ENCODE measurements at places on chromosomes 7 and 10.

DNA sequence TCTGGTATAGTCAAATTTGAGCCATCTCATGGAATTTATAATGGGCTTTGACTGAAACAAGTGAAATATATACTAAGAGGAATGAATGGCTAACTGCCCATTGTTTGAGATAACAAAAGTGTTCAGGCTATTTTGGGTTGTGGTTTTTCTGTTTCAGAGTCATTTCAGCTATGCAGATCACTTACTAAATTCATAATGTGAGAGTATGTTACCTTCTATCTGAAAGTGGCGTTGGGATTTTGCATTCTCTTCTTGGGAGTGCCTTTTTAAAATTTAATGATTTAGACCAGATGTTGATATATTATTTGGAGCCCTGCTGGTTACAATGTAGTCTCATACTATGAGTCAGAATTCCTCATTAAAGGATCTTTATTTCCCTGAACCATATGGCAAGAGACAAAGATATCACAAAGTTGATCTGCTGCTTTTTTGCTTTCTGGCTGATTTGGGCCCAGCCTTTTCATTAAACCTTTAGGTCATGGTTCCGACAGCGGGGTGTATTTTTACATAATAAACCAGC is 10.4 kb downstream of the VCL start:
- DNase-seq, result no peak

GRCh38 chr7:1121476-1121875 is 33.6 kb downstream of the GPER1 start:
- no peak for DNase-seq

DNA sequence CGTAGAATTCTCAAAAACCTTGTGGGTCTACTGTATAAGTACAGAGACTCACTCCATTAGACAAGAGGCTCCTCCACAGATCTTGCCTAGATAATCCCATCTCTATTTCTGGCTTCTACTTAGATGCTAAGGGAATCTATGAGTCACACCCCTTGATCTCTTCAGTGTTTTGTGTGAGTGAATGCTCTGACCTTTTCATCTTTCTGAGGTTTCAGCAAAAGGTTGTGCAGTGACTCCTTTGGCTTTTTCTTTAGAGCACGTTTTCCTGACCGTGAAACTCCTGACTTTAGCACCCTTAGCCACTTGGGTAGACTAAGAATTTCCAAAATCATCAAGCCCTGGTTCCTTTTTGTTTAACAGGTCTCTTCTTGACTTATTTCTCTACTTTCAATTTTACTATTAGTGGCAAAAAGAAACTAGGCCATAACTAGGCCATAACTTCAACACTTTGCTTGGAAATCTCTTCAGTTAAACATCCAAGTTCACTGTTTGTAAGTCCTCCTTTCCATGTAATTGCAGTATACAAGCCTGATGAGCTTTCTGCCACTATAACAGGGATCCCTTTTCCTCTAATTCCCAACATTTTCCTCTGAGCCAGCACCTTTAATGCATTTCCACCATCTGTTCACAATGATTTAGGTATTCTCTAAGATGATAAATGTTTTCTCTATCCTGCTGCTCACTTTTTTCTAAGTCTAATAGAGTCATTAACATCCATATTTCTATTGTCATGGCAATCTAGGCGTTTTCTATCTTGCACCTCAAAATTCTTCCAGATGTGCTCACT is 19.4 kb downstream of the COPG2 start:
- no peak for DNase-seq

GRCh38 chr7:41910940-41911600 is 208.2 kb upstream of the INHBA start:
- DNase-seq, result no peak

DNA sequence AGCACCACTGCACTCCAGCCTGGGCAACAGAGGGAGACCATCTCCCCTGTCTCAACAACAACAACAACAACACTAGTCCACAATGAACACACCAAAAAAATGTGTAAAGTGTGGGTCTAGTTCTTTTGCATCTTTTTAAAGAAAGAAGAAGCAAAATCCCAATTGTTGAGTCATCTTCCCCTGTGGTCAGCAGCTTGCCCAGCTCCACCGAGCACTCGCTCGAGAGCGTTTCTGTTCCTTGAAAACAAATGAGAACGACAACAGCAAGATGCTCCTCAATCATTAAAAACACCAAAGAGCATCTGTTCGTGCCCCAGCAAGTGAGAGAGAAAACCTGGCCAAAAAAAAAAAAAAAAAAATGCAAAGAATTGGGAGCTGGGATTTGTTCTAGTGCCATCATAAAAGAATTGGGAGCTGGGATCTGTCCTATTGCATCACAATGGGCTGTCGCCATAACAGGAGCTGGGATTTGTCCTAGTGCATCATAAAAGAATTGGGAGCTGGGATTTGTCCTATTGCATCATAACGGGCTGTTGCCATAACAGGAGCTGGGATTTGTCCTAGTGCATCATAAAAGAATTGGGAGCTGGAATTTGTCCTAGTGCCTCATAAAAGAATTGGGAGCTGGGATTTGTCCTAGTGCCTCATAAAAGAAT is 118.1 kb downstream of the PTPRN2 start:
- no peak for DNase-seq

- DNase-seq, result no peak
Observed at GRCh38 chr7:79909176-79909575, 225.5 kb upstream of the GNAI1 start.

GRCh38 chr7:101410743-101411507 is 48.2 kb downstream of the COL26A1 start:
- DNase-seq, result peak; percentile 17

DNA sequence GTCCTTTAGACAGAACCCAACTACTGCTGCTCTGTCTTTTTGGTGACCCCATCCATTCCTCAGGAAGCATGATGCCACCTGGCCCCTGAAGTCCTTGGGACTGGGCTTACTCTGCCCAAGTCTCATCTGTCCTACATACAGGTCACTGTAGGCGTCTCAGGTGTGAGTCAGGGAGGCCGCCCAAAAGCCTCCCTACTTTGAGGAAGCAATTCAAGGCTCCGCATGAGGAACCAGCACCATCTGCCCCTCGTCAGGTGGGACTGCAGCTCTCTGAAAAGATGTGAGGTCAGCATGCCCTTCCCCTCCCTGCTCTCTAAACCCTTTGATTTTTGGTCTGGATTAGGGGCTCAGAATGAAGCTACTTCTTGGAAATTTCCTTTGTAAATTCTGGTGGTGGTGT is 354.8 kb downstream of the CXCL12 start:
- no peak for DNase-seq

DNA sequence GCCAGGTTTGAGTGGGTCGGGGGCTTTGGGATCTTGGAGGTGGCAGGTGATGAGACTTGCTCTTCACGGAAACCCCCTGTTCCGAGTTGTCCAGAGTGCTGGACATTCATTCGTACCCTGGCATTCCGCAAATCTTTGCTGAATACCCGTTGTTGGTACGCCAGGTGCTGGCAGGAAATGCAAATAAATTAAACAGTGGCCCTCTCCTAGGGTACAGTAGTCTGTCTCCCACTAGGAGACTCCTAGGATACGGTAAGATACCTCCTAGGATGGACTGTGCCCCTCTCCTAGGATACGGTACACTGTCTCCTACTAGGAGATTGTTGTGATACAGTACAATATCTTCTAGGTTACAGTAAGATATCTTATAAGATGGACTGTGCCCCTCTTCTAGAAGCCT is 544 bp downstream of the SEC23IP start:
- DNase-seq, result no peak

DNA sequence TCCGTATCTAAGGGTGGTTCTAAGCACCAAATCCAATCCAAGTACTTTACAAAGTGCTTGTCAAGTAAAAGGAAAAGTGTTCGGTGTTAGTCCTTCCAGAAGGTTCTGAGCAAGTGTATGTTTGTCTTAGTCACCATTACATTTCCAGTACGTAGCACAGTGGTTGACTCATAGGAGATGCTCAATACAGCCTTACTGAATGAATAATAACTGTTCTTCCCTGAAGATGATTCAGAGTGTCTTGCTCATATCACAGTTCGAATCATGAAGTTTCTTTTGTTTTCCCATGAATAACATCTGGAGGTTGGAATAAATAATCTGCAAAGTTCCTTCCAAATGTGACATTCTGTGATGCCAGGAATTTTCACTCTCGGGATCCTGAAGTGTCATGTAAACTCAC is 53.4 kb downstream of the WNT2 start:
- DNase-seq, result no peak

GRCh38 chr7:22681312-22681711 is 45.7 kb upstream of the IL6 start:
- DNase-seq, result no peak

Data from stimulated activated CD8-positive, alpha-beta memory T cell treated with anti-CD3 and anti-CD28 coated beads, Interleukin-4, amount 100 ng/mL, for 1 hour (primary cell).